ENCODE measurements at places on chromosomes 1 and 21. TPM values are rescaled to one million over a fixed set of nuclear protein-coding genes. Genes with fewer than 3 reads are reported as not detected.

Gene DNASE2B
- total RNA-seq, result not detected

Gene SLC5A9
- not detected for total RNA-seq

Gene CD55
- 42.3 TPM for total RNA-seq

Gene ADGRL2
- total RNA-seq, result not detected

Gene KANK4
- not detected for total RNA-seq

Gene CD48
- 190 TPM for total RNA-seq

Gene CD1D
- total RNA-seq, result not detected

Gene ANGPTL3
- total RNA-seq, result not detected

Gene USP1
- 68.4 TPM for total RNA-seq

Gene IFFO2
- total RNA-seq, result 40.4 TPM

Gene ALPL
- not detected for total RNA-seq

Gene CENPF
- 92.4 TPM for total RNA-seq

Gene SLAMF6
- total RNA-seq, result 40.9 TPM

Gene TRMT13
- 17.5 TPM for total RNA-seq

Gene CFAP45
- 2.2 TPM for total RNA-seq

Gene LY9
- 4.9 TPM for total RNA-seq

Gene TFF2
- not detected for total RNA-seq

Gene CACYBP
- 399 TPM for total RNA-seq

Gene CYP4A11
- total RNA-seq, result not detected

Gene CR1
- not detected for total RNA-seq

Gene PLCH2
- total RNA-seq, result 10.3 TPM

Gene RPTN
- not detected for total RNA-seq

Gene HNRNPCL2
- not detected for total RNA-seq

Gene AMY1B
- not detected for total RNA-seq

Gene KCND3
- total RNA-seq, result not detected

Gene FCRL2
- total RNA-seq, result not detected

Gene MORC3
- 30.0 TPM for total RNA-seq

Gene DHX9
- 212 TPM for total RNA-seq

Gene DEPDC1
- total RNA-seq, result 26.2 TPM

Gene FOXD3
- not detected for total RNA-seq

Gene CSF3R
- total RNA-seq, result not detected

Gene LDLRAD1
- total RNA-seq, result not detected

Gene NPHS2
- not detected for total RNA-seq

Gene FAM72D
- total RNA-seq, result 16.7 TPM

Gene CLIC6
- 0.10 TPM for total RNA-seq

Gene DRAXIN
- 0.05 TPM for total RNA-seq

Gene UBIAD1
- 22.4 TPM for total RNA-seq

Gene SH2D1B
- total RNA-seq, result not detected

Gene HIVEP3
- 26.2 TPM for total RNA-seq

Gene KIF2C
- total RNA-seq, result 107 TPM

Gene SHE
- not detected for total RNA-seq

Gene IL10RB
- 31.3 TPM for total RNA-seq

Gene ZNF683
- total RNA-seq, result not detected

Gene LMOD1
- total RNA-seq, result not detected

Gene WLS
- total RNA-seq, result not detected

Gene FCGR1A
- not detected for total RNA-seq

Gene SEMA4A
- 75.1 TPM for total RNA-seq

Gene S100A11
- total RNA-seq, result 460 TPM

Measured in activated CD4-positive, alpha-beta memory T cell treated with anti-CD3 and anti-CD28 coated beads for 36 hours (primary cell).